Endothelial cell of umbilical vein (primary cell): ENCODE measurements at places on chromosomes 13 and 19. TPM values are rescaled to one million over a fixed set of nuclear protein-coding genes. Genes with fewer than 3 reads are reported as not detected.

The RFX1 gene
- total RNA-seq: 14.4 and 14.7 TPM in 2 replicates

The SIGLEC12 gene
- total RNA-seq: not detected in 2 replicates

The BRSK1 gene
- 0.44 and 0.46 TPM in 2 replicates for total RNA-seq

DNA sequence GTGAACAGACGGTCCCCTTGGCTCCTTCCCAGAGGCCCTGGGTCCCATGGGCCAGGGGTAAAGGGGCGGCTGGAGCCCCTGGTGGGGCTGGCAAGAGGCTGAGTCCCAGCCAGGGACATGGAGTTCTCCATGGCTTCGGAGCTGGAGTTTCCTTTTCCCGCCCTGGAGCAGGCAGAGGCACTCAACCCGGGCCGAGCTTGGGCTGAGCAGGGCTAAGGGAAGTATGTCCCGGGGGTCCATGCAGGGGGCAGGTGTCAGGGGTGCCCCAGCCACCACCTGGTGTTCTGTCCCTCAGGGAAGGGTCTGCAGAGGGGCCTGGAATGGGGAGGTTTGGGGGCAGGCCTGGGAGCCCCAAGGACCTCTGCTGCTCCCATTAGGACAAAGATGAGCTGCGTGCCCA, 54.0 kb upstream of the TPM4 start:
- DNase-seq: no peak
- no peak overlapping the region for H3K4me3 ChIP-seq
- no peaks in the 10 kb centered on the region for H3K27me3 ChIP-seq
- no peaks in the 10 kb centered on the region for H3K4me1 ChIP-seq
- no peaks in the 10 kb centered on the region for H3K36me3 ChIP-seq
- no peak overlapping the region for H3K27ac ChIP-seq

DNA sequence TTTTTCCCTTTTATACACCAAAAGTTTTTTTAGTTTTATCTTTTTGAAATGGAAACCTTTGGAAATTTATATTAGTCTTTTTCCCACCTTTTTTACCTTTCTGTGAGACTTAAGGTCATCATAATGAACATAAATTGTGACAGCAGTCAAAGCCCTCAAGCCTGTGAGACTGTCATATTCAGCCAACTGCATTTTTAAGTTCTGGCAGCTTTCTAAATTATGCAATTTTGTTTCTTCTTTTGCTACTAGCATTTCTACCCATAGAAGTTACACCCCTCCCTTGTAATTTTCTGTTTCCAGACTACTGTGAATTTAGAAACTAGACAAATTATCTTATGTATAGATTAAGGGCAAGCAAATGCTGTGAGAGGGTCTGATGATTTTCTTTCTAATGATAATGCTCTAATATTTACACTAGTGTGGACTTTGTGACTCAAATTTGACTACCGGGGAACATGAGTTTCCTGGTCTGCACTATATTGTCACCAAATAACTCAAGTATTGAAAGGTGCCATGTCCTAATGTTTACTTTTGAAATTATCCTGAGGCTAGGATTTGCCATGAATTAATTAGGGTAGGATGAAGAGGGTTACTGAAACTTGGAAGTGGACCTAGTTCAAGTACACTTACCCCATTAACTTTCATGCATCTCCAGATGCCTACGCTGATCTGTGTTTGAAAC, 43.7 kb downstream of the FRY start:
- no peaks in the 10 kb centered on the region for H3K36me3 ChIP-seq
- DNase-seq: no peak
- H3K27ac ChIP-seq: no peak overlapping the region

DNA sequence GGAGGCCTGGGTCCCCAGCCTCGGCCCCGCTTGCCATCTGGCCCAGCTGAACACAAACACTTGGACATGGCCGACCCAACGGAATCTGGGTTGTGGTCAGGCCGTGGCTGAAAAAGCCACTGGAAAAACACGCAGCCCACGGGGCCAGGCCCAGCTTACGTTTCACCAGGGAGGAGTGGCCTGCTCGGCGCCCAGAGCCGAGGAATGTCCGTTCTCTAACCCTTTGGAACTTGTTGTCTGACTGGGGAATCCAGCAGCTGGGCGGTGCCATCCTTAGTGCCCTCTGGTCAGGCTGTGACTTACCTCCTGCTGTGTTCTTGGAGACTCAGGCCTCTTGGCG, 13.8 kb downstream of the CILP2 start:
- DNase-seq: no peak
- H3K27ac ChIP-seq: no peak overlapping the region
- no peak overlapping the region for H3K4me3 ChIP-seq
- H3K36me3 ChIP-seq: no peaks in the 10 kb centered on the region

DNA sequence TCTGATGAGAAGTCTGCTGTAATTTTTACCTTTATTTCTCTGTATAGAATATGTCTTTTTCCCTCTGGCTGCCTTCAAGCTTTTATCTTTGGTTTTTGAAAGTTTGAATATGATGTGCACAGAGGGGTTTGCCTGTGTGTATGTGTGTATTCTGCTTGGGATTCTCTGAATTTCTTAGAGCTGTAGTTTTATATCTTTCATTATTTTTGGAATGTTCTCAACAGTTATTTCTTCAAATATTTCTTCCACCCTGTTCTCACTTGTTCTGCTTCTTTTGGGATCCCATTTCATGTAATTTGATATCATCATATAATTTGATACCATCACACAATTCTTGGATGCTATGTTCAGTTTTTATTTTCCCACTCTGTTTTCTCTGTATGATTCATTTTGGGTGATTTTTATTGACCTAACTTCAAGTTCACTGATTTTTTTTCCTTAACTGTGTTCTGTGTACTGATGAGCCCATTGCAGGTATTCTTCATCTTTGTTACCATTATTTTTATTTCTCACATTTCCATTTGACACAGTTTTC, 7.5 kb downstream of the COG3 start:
- H3K27ac ChIP-seq: no peak overlapping the region
- no peak for DNase-seq
- H3K27me3 ChIP-seq: no peaks in the 10 kb centered on the region
- H3K4me1 ChIP-seq: no peaks in the 10 kb centered on the region
- no peaks in the 10 kb centered on the region for H3K36me3 ChIP-seq
- H3K4me3 ChIP-seq: no peak overlapping the region

GRCh38 chr13:83340170-83340569, 542.1 kb downstream of the SLITRK1 start:
- no peak overlapping the region for H3K4me3 ChIP-seq
- no peak overlapping the region for H3K27ac ChIP-seq
- no peaks in the 10 kb centered on the region for H3K36me3 ChIP-seq
- H3K27me3 ChIP-seq: no peaks in the 10 kb centered on the region
- H3K4me1 ChIP-seq: no peaks in the 10 kb centered on the region

GRCh38 chr13:113322890-113323651, 26.0 kb downstream of the LAMP1 start:
- no peak overlapping the region for H3K27ac ChIP-seq
- no peak for DNase-seq
- H3K27me3 ChIP-seq: no peaks in the 10 kb centered on the region
- no peaks in the 10 kb centered on the region for H3K4me1 ChIP-seq
- peaks cover 33% of the 10 kb centered on the region for H3K36me3 ChIP-seq
- H3K4me3 ChIP-seq: no peak overlapping the region

DNA sequence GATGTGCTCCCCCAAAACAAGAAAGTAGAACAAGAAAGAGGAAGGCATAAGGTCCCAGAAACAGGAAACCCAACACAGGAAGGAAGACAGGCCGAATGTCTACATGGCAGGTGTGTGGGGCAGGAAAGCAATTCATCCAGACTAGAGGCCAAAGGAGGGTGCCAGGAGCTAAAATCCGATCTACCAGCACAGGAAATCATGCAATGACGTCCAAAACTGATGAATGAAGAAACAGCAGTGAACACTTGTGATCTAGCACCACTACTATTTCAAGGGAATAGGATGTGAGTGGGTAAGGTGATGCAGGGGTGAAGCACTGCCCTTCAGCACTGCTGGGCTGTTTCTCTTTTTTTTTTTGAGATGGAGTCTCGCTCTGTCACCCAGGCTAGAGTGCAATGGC, 59.1 kb downstream of the DOCK9 start:
- DNase-seq: no peak
- peaks cover 41% of the 10 kb centered on the region for H3K4me1 ChIP-seq
- H3K36me3 ChIP-seq: peaks cover 32% of the 10 kb centered on the region
- no peak overlapping the region for H3K4me3 ChIP-seq
- H3K27ac ChIP-seq: peak overlapping the region; percentile 16
- no peaks in the 10 kb centered on the region for H3K27me3 ChIP-seq

- H3K27me3 ChIP-seq: no peaks in the 10 kb centered on the region
- H3K36me3 ChIP-seq: no peaks in the 10 kb centered on the region
- DNase-seq: no peak
- H3K27ac ChIP-seq: no peak overlapping the region
- H3K4me1 ChIP-seq: peaks cover 10% of the 10 kb centered on the region
- no peak overlapping the region for H3K4me3 ChIP-seq
Observed at GRCh38 chr13:44118881-44119280, 239.2 kb downstream of the LACC1 start.

GRCh38 chr19:17001603-17002183, 24.9 kb downstream of the CPAMD8 start:
- H3K4me1 ChIP-seq: no peaks in the 10 kb centered on the region
- no peaks in the 10 kb centered on the region for H3K36me3 ChIP-seq
- DNase-seq: no peak
- no peak overlapping the region for H3K27ac ChIP-seq

- no peak overlapping the region for H3K4me3 ChIP-seq
- H3K4me1 ChIP-seq: no peaks in the 10 kb centered on the region
- no peak for DNase-seq
- no peaks in the 10 kb centered on the region for H3K27me3 ChIP-seq
Observed at GRCh38 chr13:70747262-70747661, 639.0 kb upstream of the KLHL1 start.

GRCh38 chr19:2661615-2662014, 40.9 kb downstream of the GNG7 start:
- no peaks in the 10 kb centered on the region for H3K4me1 ChIP-seq
- DNase-seq: no peak
- H3K36me3 ChIP-seq: no peaks in the 10 kb centered on the region
- no peaks in the 10 kb centered on the region for H3K27me3 ChIP-seq
